ENCODE measurements at places on chromosomes 6 and 20.

- no peak for DNase-seq
These were observed 255.4 kb downstream of the TBX18 start for GRCh38 chr6:84508981-84509380.

GRCh38 chr6:56604186-56604585, 38.5 kb downstream of the DST start:
- no peak for DNase-seq

DNA sequence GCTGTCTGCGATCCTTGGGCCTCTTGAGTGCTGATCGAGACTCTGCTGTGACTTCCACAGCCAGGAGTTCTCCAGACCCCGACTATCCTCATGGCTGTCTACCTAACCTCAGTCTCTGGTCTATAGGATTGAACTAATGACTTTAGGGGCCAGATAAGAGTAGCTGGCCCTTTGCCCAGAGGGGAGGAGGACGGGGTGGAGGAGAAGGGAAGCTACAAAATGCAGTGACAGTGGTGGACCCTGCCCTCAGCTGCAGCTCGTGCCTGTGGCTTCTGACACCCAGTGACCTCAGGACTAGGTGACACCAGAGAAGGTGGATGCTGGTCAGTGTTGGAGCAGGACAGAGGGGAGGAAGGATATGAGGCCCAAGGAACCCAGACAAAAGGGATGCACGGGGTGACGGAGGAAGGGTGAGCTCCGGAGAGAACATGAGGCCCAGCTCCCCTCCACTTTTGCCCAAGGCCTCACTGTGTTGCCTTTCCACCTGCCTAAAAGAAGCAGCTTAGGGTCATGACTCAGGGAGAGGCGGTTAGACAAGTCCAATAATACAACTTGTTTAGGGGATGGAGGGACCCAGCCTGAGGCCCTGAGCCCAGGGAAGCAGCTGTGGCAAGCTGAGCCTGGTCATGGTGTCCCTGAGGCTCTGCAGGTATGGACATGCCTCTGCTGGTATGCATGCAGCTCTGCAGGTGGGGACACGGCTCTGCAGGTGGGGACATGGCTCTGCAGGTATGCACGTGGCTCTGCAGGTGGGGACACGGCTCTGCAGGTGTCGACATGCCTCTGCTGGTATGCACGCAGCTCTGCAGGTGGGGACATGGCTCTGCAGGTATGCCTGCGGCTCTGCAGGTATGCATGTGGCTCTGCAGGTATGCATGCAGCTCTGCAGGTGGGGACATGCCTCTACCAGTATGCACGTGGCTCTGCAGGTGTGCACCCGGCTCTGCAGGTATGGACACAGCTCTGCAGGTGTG, 67.7 kb downstream of the SYNJ2 start:
- DNase-seq = no peak

- DNase-seq = no peak
These were observed 90.2 kb upstream of the SSTR4 start for GRCh38 chr20:22944936-22945335.

- DNase-seq = no peak
These were observed 88.4 kb downstream of the OLIG3 start for GRCh38 chr6:137405806-137406205.

DNA sequence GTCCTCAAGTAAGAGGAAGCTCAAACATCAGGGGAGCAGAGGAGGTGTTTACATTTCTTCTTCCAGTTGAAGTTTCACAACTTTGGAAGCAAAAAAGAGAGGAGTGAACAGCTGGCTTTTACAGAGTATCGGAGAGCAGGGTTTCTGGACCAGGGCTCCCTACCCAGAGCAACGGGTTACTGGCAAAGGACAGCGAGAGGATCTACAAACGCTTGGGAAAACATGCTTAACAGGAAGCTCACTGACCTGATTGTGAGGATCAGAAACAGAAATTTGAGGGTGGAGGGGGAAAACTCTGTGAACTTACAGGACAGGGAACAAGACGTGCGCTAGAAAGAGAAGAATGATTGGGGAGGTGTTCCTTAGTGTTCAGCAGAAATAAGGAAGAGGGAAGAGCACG, 85.7 kb upstream of the TAB2 start:
- DNase-seq = no peak
